HS-5 (cell line): ENCODE measurements at places on chromosomes 13 and 19.

DNA sequence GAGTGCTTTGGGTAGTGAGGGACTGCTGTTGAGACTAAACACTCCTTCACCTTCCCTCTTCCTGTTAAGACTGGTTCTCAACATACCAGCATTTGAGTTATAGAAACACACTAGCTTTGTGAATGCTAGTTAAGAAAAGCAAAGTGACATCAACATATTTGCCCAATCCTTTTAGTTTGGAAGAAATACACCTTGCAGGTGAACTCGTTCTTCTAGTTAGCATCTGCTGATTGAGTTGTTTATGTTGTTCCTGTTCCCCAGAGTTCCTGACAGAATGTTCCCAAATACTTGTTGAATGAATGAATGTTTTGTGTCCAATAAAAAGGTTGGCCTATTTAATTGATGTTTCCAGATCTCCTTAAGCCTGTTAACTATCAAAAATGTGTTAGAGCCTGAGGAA lies 7.1 kb downstream of the LMO7 start:
- no peak for DNase-seq

- no peak for DNase-seq
These were observed 632.3 kb downstream of the SLITRK6 start for GRCh38 chr13:85166891-85167290.

GRCh38 chr13:113400621-113401451 lies 36.9 kb upstream of the GRTP1 start:
- DNase-seq, result no peak

- no peak for DNase-seq
These were observed 30.1 kb downstream of the TMEM255B start for GRCh38 chr13:113789167-113789566.

GRCh38 chr13:93220073-93220472 lies 6.5 kb upstream of the GPC6 start:
- DNase-seq, result no peak

DNA sequence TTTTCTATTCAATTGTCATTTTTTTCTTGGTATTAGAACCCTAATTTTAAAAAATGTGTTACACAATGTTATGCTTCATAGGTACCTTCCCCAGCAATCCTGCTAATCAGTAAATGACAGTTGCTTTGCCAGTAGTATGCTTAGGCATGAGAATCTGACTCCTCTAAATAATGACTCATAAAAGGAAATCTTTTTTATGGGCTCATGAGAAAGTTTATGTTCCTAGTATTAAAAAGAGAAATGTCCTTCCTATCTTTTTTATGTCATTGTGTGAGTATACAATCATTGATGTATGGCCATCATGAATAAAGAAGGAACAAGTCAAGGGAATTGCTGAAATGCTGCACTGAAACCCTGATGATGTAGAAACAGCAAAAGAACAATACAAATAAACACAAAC lies 1237.7 kb upstream of the PCDH20 start:
- no peak for DNase-seq

DNA sequence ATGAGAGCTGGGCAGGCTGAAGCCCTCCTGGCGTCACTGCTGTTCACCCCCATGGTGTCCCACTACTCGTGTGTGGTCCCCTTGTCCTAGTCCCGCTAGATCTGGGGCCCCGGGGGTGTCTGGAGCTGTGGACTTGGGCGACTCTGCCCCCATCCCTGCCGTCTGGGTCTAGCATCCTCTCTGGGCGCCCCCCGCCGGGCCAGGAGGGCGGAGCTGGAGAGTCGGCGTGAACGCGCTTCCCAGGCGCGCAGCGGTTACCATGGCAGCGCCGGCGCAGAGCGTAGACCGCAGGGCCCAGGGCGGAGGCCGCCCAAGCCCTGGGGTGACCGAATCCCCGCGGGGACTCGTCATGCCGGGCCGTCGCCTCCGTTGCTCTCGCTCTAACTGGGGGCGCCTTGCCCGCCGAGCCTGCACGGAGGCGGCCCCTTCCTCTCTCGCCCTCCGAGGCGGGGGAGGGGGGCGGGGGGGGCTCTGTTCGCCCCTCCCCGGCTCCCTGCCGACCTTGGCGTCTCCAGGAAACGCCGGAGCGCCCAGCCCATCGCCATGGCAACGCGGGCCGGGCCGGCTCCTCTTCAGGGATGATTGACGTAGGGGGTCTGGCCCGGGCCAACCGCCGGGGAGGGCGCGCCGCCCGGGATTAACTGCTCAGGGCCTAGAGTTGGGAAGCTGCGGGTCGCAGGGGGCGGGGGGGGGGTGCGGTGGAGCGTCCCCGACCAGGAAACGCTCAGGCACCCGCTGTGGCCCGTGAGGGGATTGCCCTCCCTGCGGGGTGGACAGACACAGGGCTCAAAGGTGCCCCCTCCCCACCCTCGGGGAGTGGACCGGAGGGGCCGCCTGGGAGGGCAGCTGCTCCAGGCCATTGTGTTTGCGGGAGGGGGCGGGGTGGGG lies 8.9 kb downstream of the ISYNA1 start:
- no peak for DNase-seq

DNA sequence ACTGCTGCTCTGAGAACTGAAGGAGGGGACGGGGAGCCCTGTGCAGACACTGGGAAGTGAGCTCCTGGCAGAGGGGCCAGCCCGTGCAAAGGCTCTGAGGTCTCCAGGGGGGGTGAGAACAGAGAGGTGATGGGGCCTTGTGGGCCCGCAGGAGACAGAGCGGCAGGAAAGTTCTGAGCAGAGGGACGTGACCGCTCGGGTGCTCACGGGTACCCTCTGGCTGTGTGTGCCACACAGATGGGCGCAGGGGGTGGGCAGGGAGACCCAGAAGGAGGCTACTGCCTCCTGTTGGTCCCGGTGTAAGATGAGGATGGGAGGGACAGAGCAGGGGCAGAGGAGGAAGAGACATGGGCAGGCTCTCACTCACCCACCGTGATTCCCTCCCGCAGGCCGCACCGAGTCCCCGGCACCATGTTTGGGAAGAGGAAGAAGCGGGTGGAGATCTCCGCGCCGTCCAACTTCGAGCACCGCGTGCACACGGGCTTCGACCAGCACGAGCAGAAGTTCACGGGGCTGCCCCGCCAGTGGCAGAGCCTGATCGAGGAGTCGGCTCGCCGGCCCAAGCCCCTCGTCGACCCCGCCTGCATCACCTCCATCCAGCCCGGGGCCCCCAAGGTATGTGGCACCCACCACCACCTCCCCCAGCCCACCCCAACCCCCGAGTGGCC lies 27.5 kb upstream of the NCCRP1 start:
- no peak for DNase-seq

DNA sequence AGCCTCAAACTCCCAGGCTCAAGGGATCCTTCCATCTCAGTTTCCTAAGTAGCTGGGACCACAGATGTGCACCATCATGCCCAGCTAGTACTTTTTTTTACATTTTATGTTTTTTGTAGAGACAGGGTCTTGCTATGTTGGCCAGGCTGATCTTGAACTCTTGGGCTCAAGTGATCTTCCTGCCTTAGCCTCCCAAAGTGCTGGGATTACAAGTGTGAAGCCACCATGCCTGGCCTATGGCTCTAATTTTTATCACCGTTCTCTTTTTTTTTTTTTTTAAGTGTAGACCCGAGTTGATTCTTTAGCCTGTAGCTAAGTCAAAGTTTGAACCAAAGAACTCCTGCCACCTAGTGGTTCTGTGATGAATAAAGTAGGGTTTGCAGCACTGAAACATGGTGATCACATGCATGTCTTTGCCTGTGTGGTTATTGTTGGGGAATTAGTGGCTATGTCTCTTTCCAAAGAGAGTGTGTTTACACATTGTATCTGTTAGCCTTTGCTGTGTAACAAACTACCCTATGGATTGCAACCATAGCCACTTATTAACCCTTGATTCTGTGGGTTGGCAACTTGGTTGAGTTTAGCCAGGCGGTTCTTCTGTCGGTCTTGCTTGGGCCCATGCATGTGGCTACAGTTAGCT lies 11.6 kb downstream of the NFILZ start:
- no peak for DNase-seq

- no peak for DNase-seq
These were observed 34.9 kb upstream of the KPNA3 start for GRCh38 chr13:49827336-49827735.

GRCh38 chr19:42091742-42092141 lies 15.8 kb downstream of the ZNF574 start:
- DNase-seq, result no peak

DNA sequence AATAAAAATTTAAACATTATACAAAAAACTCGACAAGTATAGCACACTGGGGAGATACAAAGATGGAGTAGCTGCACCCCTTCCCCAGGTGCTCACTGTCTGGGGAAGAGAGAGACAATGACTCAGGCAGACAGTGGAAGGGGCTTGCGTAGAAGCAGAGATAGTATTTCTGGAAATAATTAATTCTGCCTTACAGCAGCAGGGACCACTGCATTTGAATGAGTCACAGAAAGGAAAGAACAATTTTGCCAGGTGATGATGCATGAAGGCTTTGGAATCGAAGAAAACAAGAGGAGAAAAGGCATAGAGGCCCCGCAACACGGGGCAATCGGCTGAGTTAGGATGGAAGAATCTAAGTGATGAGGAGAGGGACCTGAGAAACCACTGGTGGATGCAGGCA lies 447.4 kb downstream of the EFNB2 start:
- no peak for DNase-seq

GRCh38 chr13:25662516-25662915 lies 290.7 kb downstream of the ATP8A2 start:
- DNase-seq, result no peak

DNA sequence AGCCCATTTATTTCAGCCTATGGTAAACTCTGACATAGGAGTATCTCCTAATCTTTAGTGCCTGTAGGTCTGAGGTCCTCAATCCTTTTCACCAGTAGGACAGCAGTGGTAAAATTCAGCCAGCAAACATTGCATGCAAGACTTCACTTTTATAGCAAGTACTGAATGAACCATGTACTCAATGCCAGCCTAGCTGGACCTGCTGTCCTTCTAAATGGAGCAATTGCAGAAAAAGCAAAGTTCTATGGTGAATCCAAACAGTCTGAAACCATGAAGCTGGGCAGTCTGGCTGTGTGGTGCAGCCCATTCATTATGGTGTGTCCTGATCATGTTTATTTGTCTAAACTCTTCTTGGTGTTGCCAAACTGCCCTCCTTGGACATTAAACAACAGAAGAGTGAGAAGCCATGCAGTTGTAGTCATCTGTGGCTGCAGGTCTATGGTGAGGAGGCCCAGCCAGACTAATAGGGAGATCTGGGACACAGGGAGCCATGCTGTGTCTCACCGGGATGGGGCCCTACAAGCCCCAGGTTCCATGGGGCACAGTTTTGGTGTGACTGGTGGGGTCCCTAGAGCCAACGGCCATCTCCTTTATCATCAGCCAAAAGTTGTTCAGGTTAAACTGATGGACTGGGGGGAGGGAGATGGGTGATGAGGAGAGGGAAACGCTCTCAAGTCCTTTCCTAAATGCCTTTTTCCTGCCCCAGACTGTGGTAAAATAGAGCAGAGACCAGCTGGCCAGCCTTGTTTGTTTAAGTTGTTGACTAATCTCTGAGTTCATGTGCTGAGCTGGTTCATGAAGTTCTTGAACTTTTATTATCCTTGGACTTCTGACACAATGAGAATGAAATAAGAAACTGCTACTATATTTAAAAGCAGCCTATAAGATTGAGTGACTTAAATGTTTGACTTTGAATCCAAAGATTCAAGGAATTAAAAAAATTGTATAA lies 20.6 kb upstream of the TNFSF11 start:
- DNase-seq, result no peak

DNA sequence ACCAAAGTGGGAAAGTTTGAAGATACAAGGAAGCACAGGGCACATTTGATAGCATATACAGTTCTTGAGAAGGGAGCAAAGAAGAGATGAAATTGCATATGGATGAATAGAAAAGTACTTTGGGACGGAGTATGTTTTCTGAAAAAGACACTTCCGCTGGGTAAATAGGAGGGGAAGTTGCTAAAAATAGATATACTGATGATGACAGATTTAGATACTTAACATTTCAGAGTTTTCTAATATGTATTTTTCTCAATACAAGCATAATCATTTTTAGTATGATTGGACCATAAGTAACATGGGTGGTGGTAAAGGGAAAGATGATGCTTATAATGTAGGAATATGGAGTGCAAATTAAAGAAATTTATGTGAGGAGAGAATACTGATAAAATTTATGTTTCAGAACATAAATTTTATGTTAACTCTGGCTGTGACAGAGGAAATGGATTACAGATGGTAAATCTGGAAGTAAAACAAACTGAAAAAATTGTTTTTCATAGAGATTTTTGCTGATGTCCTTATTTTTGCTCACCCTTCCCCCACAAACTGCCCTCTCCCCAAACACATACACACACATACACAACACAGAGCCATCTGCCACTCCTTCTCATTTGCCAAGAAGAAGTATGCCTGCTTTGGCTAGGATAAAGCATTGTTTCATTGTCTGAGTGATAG lies 583.9 kb upstream of the MIR17HG start:
- DNase-seq, result no peak

DNA sequence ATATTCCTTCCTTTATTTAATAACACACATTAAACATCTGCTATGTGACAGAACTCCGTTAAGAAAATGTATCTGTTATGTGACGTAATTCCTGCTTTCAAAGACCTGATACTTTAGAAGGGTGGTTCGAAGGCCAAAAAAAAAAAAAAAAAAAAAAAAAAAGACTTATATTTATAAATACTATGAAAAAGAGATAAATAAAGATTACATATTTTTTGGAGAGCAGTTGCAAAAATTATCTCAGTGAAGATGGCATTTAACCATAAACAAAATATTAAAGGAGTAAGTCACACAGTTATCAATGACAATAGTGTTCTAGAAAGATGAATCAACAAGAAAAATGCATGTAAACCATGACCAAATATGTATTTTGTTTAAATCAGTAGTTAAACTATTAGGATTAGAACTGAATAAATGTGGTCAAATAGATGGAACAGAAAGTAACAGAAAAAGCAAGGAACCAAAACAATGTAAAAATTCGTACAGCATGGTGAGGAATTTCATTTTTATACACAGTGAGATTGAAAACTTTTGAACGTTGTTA lies 612.3 kb upstream of the SLITRK5 start:
- DNase-seq, result no peak

GRCh38 chr13:44322928-44323327 lies 50.7 kb upstream of the SERP2 start:
- no peak for DNase-seq

DNA sequence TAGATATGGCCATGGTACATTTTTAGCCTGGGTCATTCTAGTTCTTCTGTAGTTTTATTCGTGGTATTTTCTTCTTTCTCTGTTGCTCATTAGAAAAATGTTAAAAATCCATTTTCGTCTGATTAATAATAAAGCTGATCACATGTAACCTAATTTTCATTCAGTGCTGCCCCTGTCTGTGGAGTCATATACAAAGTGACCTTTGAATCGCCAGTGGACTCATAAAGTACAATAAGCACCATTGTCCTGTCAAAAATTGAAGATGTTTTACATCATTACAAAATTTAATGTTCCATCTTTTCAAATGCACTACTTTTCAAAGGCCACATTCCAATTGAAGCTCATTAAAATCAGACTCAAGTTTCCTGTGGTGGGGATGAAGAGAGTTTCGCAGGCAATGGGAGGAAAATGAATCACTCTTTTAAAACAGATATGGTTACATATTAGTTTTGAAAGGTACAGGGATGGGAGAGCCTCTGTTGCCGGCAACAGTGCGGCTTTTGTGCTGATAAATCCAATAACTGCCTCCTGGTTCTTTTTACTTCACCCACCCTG lies 205.4 kb downstream of the ZNF536 start:
- DNase-seq, result no peak

GRCh38 chr13:21075379-21076249 lies 14.2 kb upstream of the LATS2 start:
- no peak for DNase-seq
